ENCODE measurements at places on chromosomes 3 and 15.

- no peak for DNase-seq
Measured at GRCh38 chr3:193874997-193875593, 260.9 kb upstream of the HES1 start.

DNA sequence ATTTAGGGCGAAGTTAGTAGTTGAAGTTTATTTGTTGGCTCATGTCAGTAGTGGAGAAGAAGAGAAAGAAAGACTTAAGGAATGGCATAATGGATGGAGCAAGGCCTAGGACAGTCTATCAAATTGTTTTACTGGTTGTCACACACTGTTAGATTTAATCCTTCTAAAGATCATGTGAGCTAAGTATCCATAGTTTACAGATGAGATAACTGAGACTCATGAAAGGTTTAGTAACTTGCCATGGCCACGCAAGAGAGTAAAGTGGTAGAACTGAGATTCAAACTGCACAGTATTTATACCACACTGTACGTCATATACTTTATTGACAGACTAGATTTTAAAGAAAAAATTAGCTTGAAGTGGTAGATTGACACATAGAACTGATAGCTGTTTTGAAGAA, 11.4 kb downstream of the SPRED1 start:
- no peak for DNase-seq

DNA sequence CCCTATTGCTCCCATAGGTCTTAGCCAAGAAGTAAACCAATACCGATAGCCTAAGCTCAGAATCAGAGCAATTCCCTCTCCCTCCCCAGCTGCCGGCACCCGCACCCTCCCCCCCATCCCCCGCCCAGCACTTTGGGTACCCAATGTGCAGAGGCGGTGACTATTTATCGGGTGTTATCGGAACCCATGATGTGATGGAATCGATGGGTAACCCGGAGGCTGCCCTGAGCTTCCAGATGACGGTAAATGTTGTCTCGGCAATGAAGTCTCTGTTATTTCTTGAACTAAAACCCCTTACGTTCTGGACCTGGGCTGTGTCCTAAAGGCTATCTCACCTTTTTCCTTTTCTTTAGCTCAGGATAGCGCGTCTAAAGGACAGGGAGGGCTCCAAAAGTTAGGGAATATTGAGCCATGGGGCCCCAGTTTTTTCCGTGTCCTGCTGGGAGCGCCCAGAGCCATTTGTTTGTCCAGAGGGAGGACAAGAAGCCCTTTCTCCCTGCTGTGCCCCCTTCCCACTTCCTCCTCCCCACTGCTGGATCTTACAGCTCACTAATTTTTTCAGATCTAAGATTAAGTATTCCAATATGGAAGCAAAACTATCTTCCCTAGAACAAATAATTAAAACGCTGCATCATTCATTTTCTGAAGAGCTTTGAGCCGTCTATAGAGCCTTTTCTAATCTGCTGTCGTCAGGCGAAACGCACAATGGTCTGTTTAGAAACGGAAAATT, 1.5 kb downstream of the SLITRK3 start:
- no peak for DNase-seq

DNA sequence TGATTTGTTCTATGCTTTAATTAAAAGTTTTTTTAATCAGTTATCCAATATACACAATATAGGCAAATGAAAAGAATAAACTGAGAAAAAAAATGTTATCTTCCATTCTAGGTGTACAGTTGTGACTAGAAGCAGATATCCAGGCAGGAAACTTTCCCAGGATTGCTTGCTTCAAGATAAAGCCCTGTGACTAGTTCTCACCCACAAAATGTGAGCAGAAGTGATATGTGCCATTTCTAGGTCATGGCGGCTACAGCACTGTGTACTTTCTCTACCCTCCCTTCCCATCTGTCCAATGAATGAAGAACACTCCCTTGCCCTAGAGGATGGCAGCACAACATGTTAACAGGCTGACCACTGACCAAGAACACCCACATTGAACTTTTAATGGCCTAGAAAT, 110.5 kb upstream of the STT3B start:
- no peak for DNase-seq

DNA sequence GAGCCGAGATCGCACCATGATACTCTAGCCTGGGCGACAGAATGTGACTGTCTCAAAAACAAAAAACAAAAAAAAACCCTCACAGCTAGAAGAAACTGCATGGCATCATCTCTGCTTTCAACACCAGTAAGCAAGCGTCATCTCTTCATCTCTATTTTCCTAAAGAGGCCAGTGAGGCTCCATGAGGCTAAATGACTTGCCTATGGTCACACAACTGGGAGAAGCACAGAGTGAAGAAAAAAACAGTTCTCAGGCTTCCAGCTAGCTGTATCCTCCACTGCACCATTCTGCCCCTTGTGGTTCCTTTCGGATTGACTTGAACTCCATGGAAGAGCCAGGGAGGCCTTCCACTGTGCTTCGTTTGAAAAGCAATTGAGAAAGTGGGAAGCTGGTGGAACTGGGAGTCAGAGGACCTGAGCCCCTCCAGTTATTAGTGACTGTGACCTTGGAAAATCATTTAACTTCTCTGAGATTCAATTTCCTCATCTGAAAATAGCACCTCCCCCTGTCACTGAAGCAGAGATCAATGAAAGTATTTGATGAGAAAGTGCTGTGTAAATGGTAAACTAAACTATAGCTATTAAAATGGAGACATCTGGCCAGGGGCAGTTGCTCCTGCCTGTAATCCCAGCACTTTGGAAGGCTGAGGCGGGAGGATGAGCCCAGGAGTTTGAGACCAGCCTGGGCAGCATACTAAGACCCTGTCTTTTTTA, 32.1 kb upstream of the DENND4A start:
- peak; percentile 68 for DNase-seq

DNA sequence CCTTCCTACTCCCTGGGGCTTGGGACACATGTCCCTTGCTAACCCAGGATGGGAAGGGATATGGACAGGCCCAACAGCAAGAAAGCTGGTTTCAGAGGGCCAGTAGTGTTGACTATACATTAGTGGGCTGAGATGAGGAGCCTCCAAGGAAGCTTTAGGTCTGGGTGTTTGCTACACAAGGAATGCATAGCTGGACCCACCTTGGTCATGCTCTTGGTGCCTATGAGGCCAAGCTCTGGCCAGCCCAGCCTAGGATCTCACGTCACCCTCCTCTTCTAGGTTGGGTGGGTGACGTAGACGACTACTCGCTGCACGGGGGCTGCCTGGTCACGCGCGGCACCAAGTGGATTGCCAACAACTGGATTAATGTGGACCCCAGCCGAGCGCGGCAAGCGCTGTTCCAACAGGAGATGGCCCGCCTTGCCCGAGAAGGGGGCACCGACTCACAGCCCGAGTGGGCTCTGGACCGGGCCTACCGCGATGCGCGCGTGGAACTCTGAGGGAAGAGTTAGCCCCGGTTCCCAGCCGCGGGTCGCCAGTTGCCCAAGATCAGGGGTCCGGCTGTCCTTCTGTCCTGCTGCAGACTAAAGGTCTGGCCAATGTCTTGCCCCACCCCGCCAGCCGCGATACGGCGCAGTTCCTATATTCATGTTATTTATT, 653 bp upstream of the WDR6 start:
- no peak for DNase-seq

DNA sequence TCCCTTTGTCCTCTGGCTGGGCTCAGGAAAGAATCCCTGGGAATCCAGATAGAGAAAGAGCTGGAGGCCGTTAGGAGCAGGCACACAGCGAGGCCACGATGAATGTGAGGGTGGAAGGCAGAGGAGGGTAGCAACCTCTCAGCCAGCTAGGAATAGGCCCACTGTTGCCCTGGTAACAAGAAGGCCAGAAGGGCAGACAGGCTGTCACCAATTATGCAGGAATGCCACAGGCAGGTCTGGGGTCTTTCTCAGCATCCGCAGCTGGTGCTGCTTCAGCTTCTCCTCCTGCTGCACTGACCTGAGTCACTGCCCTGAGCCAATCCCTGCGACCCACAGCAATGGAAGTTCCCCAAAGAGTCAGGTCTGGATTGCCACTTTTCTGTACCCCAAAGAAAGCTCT, 62.8 kb upstream of the C3orf80 start:
- peak; percentile 9 for DNase-seq

GRCh38 chr3:111929484-111929883, 49.3 kb upstream of the ABHD10 start:
- no peak for DNase-seq

DNA sequence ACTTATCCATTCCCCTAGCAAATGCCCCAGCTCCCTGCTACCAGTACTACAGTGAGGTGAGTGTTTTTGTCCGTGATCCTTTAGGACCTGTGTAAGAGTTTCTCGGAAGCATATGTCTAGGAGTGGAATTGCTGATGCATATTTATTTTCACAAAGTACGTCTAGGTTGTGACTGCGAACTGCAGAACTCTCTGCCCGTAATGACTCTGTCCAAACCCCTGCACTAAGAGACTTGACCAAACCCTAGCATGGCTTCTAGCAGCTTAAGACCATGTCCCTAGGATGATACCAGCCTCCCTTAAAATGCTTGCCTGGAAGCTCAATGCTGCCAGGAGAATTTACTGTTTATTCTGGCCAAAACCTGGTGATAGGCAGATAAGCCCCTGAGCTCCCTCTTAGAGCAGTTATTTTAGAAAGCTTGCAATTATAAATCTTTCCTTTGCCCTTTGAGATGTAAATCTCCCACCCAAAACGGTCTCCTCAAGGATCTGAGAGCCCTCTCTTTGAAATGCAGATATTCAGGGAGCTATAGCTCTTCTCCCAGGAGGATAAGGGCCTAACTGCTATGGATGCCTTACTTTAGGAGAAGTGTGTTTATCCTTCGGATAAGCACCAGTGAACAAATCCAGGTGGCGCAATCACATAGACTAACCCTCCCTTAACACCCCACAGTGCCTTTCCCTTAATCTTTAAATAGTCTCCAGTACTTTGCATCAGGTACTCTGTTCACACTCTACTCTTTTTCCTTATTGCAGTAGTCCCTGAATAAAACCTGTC, 14.7 kb upstream of the CA12 start:
- no peak for DNase-seq

DNA sequence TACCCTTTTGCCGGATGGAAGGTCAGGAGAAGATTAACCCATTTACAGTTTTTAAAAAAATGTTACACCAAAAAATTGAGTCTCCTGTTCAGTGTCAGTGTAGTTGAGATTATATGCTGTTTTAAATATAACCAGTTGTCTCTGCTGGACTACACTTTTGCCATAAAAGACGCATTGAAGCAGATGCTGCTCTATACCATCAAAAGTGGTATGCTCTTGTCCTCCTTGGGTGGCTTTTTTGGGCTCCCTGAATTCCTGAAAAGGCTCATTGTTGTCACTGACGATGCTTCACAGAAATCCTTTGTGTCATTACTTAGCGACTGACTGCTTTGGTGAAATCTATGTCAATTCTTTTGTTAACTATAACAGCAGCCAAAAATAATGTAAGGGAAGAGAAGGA, 133.9 kb upstream of the SKOR1 start:
- DNase-seq: no peak

GRCh38 chr15:59410391-59410896, 27.5 kb upstream of the FAM81A start:
- no peak for DNase-seq

DNA sequence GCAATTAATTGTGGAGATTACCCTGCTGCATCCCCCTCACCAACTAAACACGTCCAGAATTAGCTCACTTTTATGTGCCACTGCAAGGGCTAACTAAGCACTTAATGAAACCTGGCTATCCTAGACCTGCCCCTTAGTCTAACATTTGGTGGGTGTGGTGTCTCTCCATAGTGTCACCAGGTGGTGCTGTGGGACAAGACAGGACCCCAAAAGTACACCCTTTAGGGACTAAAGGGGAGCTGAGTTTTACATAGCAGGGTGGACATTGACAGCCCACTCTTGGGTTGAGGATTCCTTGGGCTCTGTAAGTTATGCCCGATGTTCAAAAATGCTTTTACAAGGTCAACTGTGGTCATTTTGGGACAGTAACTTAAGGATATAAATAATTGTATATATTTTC, 5.7 kb downstream of the DUT start:
- peak; percentile 15 for DNase-seq

GRCh38 chr3:13161021-13161759, 88.0 kb upstream of the IQSEC1 start:
- no peak for DNase-seq

GRCh38 chr3:77267589-77267988, 227.7 kb downstream of the ROBO2 start:
- no peak for DNase-seq
